ENCODE measurements at places on chromosomes 12 and 14. TPM values are rescaled to one million over a fixed set of nuclear protein-coding genes. Genes with fewer than 3 reads are reported as not detected.

DNA sequence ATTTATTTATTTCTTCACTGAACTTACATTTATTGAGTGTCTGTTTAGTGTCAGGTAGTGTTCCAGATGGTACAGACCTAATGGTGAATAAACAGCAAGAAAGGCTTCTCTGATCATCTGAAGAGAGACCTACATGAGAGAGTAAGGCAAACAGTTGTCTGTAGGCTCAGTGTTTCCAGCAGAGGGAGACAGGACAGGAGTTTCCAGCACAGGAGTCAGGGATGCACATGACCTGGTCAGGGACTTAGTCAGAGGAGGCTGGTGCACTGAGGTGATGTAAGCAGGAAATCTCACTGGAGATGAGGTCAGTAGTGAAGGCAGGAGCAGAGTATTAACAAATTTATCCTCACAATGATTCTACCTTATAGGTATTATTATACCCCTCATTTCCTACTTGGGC lies 233.2 kb downstream of the MDGA2 start:
- no peak for DNase-seq
- H3K4me3 ChIP-seq = no peak overlapping the region
- no peaks in the 10 kb centered on the region for H3K4me1 ChIP-seq

DNA sequence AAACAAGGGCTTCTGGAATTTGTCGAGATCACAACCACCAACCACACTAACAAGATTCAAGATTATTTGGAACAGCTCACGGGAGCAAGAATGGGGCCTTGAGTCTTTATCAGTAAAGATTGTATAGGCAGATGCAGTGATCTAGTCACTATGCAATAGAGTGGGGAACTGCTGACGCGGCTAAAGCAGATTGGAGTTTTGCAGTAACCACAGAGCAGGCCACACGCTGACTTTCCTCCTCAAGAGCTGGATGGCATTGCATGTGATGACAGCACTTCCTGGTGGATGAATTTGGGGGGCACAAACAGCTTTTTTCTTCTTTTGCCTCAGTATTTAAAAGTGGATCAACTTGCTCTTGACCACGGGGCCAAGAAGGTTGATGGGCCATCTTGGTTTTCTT lies 46.0 kb downstream of the KCNK13 start:
- no peaks in the 10 kb centered on the region for H3K27me3 ChIP-seq
- no peaks in the 10 kb centered on the region for H3K36me3 ChIP-seq
- H3K4me1 ChIP-seq = no peaks in the 10 kb centered on the region
- no peak overlapping the region for H3K4me3 ChIP-seq
- no peak for DNase-seq

DNA sequence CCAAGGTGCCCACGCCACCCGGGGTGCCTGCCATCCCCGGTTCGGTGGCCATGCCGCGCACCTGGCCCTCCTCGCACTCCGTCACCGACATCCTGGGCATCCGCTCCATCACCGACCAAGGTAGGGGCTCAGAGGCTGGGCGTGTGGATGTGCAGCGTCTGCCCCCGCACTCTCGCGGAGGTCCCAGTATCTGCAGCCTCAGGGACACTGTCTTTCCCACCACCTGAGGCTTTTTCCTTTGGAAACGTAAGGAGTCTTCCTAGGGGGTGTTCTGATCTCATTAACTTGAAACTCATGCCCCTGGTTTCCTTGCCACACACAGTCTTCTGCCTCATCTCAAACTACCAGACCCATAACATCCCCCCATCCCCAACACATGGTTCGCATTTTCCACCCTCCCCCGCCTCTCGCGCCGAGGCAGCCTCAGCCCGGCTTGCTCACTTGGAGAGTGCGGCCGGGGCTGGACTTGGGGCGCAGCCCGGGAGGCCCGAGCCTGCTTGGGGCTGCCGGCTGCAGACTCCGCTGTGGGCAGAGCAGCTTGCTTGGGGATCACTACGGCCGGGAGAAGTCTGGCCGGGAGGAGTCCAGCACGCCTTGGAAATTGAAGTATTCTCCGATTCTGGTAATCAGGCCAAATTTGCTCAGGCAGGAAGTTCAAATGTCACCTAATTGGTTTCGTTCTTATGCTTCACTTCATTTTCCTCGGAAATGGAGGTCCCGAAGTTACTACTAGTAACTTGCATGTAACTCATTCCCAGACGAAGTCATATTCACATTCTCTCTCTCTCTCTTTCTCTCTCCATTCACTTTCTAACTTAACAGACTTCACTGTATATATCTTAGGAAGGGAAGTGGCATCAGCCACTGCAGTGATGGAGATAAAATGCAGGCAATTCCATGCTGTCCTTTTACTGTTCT lies 2.0 kb downstream of the PAX9 start:
- H3K4me3 ChIP-seq = no peak overlapping the region
- no peaks in the 10 kb centered on the region for H3K36me3 ChIP-seq
- peaks cover 94% of the 10 kb centered on the region for H3K27me3 ChIP-seq

DNA sequence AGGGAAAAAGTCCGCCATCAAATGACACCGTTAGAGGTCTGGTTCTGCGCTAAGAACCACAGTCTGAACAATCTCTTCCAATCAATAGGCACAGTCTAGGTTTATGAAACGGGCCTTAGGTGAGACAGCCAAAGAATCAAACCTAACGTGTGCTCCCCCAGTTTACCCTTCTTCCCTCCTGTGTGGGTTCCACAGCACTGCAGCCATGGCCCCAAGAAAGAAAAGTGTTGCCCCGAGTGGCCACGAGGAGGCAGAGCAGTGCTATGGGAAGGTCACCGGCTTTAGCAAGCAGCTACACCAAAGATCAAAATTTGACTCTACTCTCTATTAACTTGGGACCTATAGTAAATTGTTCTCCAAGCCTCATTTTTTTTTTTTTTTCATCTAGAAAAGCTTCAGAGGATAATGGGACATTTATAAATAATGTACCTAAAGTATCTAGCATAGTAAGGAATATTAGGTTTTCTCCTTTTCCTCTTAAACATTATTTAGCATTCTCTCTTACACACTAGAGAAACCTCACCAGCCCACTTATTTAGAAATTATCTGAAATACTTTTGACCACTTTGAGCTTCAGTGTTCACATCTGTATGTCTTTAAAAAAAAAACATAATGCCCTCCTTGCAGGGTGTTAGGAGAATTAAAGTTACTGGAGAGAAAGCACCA lies 70.2 kb upstream of the GPHB5 start:
- peak; percentile 61 for DNase-seq
- H3K36me3 ChIP-seq = peaks cover 32% of the 10 kb centered on the region
- H3K27me3 ChIP-seq = no peaks in the 10 kb centered on the region
- H3K4me1 ChIP-seq = no peaks in the 10 kb centered on the region

- H3K27ac ChIP-seq = no peak overlapping the region
- H3K4me1 ChIP-seq = peaks cover 11% of the 10 kb centered on the region
- H3K4me3 ChIP-seq = no peak overlapping the region
- no peak for DNase-seq
These were observed 5.9 kb downstream of the RIMBP2 start for GRCh38 chr12:130709971-130710732.

DNA sequence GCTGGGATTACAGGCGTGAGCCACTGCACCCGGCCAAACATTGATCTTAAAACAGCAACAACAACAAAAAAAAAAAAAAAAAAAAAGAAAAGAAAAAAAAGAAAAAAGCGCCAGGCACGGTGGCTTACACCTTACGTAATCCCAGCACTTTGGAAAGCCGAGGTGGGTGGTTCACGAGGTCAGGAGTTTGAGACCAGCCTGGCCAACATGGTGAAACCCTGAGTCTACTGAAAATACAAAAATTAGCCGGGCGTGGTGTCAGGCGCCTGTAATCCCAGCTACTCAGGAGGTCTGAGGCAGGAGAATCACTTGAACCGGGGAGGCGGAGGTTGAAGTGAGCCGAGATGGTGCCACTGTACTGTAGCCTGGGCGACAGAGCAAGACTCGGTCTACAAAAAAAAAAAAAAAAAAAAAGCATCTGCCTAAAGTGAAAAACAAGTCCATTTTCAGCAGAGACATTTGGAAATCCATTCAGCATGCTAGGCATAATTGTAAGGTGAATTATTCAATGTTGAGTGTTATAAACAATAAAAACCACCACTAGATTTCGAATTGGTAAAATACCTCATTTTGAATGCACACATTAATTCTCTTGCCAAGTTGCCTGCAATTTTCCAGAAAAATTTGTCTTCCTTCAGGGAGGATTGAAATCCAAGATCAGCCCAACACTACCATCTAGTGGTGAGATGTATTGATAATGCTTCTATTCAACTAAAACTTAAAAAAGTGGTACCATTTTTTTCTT lies 8.0 kb upstream of the CERS5 start:
- DNase-seq = peak; percentile 92
- H3K36me3 ChIP-seq = peaks cover 7% of the 10 kb centered on the region
- no peak overlapping the region for H3K27ac ChIP-seq
- no peaks in the 10 kb centered on the region for H3K27me3 ChIP-seq

DNA sequence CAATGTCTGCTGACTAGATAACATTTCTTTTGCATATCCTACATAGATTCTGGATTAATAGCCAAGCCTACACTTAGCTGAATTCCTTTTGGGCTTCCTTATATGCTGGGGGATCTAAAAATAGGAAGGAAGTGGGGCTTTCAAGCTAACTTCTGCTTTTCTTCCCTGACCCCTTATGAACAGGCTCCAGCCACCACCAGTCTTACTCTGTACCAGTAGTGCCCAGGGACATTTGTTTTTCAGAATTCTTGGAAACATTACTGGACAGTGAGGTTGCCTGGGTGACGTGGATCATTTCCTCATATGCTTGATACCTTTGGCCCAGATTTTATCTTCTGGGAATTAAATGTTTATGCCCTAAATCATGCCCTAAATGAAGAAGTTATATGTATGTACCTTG lies 55.9 kb upstream of the SRRM4 start:
- H3K27me3 ChIP-seq = no peaks in the 10 kb centered on the region
- no peaks in the 10 kb centered on the region for H3K36me3 ChIP-seq
- DNase-seq = peak; percentile 18

DENND5B gene
- 15.7 TPM for total RNA-seq

Data from lung (tissue), 17 donors.